CD4-positive, alpha-beta T cell treated with Interleukin-2 at 100 ng/mL for 4 hours (primary cell): ENCODE measurements at places on chromosomes 1 and 21.

GRCh38 chr1:29183287-29183686 lies 1.6 kb upstream of the SRSF4 start:
- no peak for DNase-seq

GRCh38 chr1:8680664-8681650 lies 136.5 kb downstream of the RERE start:
- no peak for DNase-seq

- DNase-seq: no peak
Measured at GRCh38 chr1:196897158-196897828, 9.4 kb downstream of the CFHR4 start.

GRCh38 chr1:182120411-182121258 lies 59.1 kb upstream of the ZNF648 start:
- DNase-seq: no peak

- no peak for DNase-seq
Measured at GRCh38 chr21:15005391-15005790, 59.4 kb downstream of the NRIP1 start.

DNA sequence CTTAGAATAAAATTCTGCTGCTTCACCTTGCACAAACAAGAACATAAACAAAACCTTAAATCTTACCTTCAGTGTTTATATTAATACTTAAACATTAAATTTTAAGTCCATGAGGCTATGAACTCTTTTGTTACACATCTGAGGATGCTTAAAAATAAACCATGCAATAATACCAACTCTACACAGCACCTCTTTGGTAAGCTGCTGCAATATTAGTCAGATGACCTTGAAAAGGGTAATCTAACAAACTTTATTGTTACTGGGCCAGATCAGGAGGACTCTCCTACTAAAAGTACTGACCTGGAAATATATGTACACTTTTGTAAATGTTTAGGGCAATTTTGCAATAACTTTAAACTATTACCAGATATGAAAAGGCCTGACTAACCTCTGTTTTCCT lies 763 bp downstream of the SIKE1 start:
- DNase-seq: no peak
